ENCODE measurements at places on chromosomes 1 and 21.

- no peak for DNase-seq
Measured at GRCh38 chr21:29661672-29662442, 277.9 kb downstream of the GRIK1 start.

DNA sequence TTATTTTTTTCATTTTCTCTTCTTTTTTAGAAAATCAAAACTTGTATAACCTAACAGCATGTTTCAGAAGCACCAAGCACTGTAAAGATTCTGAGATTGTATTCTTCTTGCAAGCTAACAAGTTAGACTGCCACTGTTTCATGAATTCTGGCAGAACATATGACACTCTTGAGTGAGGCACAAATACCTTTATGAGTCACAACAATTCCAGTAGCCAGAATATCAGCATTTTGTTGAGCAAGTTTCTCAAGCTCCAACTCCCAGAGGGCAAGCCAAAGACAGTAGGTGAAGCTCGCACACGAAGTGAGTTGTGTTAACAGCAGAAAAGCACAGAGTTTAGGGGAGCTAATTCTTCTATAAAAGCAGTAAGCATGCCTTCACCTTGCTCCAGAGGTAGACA, 268.8 kb upstream of the NCAM2 start:
- no peak for DNase-seq

- no peak for DNase-seq
Measured at GRCh38 chr1:155003766-155004351, 1.3 kb downstream of the ZBTB7B start.

DNA sequence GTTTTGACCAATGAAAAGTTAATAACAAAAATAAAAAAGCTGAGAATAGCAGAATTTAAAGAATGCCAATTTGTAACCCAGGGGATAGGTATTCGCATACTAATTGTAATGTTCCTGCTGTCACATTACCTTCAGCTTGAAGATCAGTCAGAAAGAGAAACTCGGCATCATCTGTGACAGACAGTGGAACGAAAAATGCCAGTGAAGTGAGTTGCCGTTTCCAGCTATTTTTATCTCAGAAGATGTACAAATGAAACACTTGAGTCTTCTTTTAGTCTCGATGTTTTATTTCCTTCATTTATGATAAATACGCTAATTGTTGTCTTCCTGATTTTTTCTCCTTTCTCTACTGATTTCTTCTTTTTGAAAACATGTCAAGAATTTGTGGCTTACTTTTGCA, 26.1 kb downstream of the RGS21 start:
- DNase-seq: no peak

- no peak for DNase-seq
Measured at GRCh38 chr1:102937401-102937800, 170.9 kb downstream of the COL11A1 start.

GRCh38 chr21:42198929-42199867, 19.7 kb upstream of the ABCG1 start:
- DNase-seq: no peak

GRCh38 chr1:228500143-228500734, 13.1 kb downstream of the RNF187 start:
- no peak for DNase-seq

GRCh38 chr1:160646711-160647328, at the start of gene SLAMF1:
TSS of gene SLAMF1 (minus strand) at chr1:160647044. CDS start at chr1:160646945, 99 bp downstream.
- DNase-seq: peak; percentile 79

DNA sequence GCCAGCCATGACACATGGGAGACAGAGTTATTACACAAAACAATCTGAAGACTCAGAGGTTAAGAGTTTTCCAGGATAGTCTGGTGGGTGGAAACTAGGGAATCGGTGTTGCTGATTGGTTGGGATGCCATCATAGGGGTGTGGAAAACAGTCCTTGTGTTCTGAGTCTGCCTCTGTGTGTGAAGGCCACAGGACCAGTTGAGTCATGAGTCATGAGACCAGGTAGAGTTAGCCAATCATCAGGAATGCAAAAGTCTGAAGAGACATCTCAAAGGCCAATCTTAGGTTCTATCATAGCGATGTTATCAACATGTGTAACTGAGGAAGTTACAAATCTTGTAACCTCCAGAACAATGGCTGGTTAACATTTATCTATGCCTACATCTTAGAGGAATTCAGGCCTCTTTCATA, 49.7 kb upstream of the NEK7 start:
- DNase-seq: no peak

All from stimulated activated CD4-positive, alpha-beta T cell treated with anti-CD3 and anti-CD28 coated beads, Interleukin-1b, Interleukin-23, amount 100 ng/mL, for 48 hours (primary cell).